ENCODE measurements at places on chromosomes 7 and 10.

DNA sequence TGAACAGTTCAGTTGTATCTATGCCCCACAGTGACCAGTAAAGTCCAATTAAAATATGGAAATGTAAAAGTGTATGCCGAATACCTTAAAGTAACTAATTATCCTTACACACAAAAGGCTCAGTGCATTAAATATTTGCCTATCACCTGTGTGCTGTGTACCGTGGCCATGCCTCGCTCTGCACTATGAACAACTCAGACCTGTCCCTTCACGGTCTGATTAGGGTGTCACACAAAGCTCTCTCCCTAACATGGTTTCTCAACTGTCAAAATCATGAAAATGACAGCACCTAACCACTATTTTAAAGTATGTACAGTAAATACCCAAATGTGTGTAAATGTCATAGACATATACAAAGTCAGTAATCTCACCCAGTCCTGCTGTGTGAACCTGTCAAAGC is 43.1 kb downstream of the STK17A start:
- no peak for DNase-seq

DNA sequence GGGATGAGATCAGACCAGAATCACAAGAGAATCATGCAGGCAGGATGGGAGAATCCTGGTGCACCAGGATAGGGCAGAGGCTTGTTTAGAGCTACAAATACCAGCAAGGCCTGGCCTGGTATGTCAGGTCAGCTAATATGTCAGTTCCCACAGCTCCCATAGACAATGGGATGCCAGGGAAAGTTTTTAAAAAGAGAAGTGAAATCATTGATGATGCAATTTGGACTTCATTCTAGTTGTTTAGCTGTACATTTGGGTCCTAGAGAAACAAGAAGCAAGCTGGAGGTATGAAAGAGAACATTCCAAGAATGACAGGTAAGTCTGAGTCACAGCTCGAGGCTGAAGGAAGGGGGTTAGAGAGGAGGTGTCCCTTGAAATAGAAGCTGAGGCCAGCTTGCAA is 45.2 kb downstream of the GPR141 start:
- no peak for DNase-seq

DNA sequence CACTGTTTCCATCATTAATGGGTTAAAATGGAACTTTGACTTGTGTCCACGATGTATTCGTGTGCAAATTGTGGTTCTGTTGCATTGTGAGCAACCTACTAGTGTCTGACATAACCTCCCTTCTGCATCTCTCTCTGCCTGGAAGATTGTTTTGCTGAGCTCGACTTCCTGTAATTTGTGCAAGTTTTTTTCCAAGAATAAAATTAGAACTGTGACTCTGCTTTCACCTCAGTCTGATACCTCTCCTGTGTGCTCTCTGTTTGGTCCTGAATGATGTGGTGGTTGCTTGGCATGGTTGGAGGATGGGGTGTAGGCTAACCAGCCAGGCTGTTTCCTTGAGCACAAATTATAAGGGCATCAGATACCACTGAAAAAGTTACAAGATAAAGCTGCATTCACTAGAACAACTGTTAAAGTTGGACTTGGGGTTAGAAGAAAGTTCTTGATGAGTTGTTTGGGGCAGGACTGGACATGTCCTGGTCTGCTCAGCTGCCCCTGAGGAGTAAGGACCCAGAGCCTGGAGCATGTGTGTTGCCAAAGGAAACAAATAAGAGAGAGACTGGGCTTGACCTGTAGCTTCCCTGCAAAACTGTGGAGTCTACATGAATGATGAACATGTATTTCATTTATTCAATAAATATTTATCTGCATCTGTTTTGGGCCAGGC is 1.9 kb upstream of the VOPP1 start:
- DNase-seq, result no peak

DNA sequence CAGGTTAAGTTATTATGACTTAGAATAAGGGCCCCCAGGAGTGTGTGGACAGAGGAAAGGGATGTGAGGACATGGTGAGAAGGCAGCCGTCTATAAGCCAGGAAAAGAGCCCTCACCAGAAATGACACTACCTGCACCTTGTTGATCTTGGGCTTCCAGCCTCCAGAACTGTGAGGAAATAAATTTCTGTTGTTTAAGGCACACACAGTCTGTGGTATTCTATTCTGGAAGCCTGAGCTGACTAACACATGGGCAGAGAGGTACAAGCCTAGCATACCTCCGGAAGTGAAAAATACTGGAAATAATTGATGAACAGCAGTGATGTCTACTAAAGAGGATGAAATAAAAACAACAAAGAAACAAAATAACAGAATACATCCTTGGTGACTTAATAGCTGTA is 46.1 kb upstream of the GRB10 start:
- DNase-seq, result no peak

DNA sequence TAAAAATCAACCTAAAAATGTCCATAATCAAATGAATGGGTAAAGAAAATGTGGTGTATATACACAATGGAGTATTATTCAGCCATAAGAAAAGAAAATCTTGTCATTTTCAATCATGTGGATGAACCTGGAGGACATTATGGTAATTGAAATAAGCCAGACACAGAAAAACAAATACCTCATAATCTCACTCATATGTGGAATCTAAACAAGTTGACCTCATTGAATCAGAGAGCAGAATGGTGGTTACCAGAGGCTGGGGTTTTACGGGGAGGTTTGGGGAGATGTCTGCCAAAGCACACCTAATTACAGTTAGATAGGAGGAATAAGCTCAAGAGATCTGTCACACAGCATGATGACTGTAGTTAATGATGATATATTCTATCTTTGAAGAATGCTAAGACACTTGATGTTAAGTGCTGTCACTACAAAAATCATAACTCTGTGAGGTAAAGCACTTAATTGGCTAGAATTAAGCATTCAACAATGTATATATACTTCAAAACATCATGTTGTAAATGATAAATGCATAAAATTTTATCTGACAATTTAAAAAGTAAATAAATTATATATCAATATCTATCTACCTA is 39.1 kb upstream of the TNPO3 start:
- DNase-seq, result no peak

GRCh38 chr10:116272440-116273283 is at the start of gene GFRA1:
Gene GFRA1, minus strand, starts transcription at chr10:116273206. Its CDS starts 1,177 bp downstream, at chr10:116272029.
- peak; percentile 29 for DNase-seq

DNA sequence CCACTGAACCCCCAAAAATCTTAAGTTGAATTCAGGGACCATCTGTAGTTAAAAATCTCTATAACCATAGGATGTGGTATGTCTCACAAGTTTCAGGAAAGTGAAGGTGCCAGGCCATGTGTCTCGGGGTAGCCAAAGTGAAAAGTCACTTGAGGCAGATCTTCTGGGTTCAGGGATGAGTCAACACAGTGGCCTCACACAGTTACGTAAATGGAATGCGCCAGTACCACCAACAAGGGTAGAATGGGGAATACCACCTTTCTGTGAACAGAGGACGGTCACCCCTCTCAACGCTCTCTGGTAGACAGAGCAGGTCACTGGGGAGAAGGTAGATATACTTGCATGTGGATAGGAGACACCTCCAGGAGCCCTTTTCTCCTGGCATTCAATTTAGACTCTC is 71.4 kb downstream of the ELMO1 start:
- DNase-seq, result no peak

DNA sequence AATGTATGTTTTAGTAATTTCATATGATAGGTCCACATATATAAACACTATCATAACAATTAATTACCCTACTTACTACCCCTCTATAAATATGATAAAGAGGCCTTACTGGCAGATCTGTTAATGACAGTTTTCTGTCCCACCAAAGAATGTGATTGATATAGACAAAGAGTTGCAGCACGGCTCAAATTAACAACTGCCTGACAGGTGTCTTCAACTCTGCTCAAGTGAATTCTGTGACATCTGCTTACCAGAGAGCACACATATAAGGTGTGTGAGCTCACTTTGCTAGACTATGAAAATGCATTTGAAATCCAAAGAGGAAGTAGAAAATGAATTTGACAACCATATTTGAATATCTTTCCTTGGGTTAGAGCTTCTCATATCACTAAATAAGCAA is 36.6 kb downstream of the CACNA2D1 start:
- DNase-seq, result no peak

DNA sequence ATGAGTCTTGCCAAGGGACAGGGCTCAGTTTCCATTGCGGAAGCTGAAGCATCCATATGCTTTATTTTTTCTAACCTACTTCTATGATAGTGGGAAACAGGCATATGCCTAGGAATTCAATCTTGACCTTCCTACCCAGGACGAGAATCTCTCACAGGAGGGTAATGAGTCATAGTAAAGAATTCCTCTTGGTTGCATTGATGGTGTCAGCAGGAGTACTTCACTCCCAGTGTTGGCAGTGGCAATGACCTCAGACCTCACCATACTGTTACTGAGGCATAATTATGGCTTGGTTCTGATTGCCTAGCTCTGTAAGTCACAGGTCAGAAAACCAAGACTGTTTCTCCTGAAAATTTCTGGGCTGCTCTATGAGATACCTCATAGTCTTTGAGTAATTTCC is 552.9 kb downstream of the ARL4A start:
- no peak for DNase-seq

GRCh38 chr7:20237464-20238193 is 20.4 kb upstream of the MACC1 start:
- DNase-seq, result no peak

DNA sequence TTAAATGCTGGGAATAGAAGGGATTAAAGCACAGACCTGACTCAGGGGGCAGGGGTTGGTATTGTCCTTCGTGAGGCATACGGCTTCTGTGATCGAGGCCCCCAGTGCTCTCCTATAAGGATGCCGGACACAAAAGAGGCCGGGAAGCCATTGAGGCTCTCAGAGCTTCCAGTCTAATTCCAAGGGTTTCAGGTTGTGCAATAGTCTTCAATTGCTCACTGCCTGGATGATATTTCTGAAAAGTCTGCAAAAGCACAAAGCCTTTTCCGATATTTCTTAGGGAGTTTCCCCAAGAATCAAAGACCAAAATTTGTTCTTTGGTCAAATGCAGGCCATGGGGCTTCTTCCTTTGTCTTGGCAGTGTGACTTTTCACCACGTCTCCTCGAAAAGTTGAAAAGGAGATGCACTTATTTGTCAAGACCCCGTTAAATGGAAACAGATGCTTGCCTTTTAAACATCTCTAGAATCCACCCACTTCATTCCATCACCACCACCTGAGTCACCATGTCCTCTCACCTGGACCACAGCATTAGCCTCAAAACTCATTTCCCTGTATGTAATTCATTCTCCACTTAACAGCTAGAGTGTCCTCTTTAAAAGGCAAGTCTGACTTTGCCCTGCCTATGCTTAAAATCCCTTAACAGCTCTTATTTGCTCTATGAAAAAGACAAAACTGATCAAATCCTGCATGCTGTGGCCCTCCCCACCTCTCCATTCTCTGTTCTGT is 134.8 kb upstream of the NAMPT start:
- no peak for DNase-seq

GRCh38 chr10:116247691-116248090 is 25.3 kb downstream of the GFRA1 start:
- no peak for DNase-seq

- DNase-seq, result no peak
Measured at GRCh38 chr7:15507708-15508107, 54.1 kb downstream of the AGMO start.

- DNase-seq, result no peak
Measured at GRCh38 chr10:121007264-121007663, 156.1 kb downstream of the WDR11 start.

DNA sequence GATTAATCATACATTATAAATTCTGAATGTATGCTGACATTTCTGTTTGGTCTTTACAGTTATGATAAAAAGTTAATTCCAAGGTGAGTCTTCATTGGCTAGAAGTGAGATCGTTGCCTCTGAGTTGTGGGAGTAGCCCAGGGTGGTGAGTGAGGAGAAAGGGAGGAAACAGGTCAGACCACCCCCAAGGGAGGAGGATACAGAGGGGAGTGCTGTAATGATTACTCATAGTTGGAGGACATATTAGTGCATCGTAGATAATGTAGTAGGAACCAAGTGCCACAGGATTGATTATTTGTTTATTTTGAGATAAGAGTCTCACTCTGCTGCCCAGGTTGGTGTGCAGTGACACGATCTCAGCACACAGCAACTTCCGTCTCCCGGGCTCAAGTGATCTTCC is 672.2 kb downstream of the INHBA start:
- no peak for DNase-seq

DNA sequence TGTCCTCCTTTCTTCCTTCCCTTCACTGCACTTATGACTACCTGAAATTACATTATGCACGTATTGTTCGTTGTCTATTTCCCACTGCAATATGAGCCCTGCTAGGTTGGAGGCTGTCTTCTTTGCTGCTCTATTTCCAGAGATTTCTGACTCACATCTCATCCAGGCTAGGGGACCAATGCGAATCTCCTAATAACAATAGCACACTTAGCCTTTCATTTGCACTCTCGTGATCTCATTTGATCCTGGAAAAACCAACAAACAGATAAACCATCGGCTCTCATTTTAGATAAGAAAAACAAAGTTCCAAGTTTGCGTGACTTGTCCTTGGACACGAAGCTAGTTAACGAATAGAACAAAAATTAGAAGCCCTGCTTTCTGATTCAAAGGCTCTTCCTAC is 1.4 kb downstream of the ZNF438 start:
- DNase-seq, result no peak

DNA sequence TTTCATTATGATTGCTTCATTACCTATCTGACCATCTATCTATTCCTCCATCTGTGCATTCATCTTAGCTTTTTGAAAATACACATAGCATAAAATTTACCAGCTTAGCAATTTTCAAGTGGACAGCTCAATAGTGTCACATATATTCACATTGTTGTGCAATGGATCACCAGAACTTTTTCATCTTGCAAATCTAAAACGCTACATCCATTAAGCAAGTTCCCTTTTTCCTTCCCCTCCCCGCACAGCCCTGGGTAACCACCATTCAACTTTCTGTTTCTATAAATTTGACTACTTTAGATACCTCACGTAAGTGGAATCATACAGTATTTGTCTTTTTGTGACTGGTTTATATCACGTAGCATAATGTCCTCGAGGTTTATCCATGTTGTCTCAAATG is 78.0 kb upstream of the ADRB1 start:
- DNase-seq, result no peak

All from endothelial cell (in vitro differentiated cells).